ENCODE measurements at places on chromosomes 2 and 18.

GRCh38 chr18:58541789-58542425 is 87.0 kb downstream of the ALPK2 start:
- DNase-seq = no peak

- DNase-seq = no peak
Measured at GRCh38 chr2:170461889-170462288, 253.2 kb upstream of the SP5 start.

DNA sequence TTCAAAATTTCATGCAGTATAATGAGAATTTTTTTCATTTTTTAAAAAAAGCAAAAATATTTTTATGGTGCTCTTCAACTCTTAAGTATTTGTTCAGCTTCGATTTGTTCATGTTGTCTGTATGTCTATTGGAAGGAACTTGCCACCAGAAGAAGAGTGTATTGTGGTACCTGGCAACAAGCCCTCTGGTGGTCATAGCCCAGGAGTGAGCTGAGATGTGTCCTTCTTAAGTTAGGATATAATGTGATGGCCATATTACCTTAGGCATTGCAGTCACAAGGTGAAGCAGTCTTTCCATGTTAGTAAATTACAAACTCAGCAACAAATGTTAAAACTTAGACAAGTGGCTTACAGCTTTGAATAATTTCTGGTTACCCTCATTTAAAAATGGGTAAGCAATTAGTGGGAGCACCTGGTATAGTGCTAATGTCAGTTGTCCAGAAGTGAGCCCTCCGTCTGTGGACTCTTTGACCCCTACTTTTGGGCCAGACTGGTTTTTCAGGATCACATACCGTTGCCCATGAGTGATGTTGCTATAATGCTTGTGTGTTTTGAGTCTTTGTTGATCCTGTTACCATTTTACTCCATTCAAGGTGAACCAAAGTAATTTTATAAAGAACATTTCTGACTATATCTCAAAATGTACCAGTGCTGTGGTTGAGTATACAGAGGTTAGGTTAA is 57.4 kb downstream of the MYO1B start:
- no peak for DNase-seq

DNA sequence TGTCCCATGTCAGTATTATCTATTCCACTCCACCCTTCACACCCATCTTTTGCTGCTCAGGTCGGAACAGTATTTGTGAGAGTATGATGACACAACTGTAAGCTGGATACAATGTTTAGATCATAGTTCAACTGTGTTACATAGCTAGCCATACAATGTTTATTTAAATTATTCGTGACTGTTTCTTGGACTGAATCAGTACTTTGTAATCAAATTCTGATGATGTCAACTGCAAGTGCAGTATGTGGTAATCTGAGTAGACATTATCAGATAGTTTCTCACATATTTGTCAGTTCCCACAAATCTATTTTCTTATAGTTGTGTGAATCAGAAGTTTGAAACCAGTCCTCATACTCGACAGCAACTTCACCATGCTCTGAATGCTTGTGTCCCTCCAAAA is 177.6 kb downstream of the ZNF407 start:
- no peak for DNase-seq

DNA sequence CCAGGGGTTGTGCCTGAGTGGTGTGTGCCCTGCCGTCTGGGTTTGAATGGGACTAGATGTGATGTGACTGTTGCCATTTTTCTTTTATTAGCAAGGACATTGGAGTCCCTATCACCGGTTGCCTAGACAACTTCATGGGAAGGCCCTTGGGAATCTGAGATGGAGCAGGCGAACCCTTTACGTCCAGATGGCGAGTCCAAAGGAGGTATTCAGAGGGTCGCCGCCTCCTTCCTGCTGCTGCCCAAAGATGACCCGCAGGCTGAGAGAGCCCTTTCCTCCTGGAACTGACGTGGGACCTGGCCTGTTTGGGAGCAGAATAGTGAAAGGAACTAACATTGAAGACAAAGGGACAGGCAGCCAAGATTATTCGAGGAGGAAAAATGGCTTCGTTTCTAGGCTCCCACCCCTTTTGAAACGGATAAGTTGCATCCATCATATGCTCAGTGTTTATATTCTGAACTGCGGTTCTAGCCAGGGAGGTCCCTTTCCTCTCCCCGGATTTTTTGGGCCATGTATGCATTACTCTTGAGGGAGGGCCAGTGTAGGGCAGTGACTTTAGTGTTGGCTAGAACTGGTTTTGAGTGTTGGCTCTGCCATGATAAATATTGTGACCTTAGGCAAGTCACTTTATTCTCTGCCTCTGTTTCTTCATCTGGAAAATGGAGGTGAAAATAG is 673 bp downstream of the CENPO start:
- DNase-seq = no peak

DNA sequence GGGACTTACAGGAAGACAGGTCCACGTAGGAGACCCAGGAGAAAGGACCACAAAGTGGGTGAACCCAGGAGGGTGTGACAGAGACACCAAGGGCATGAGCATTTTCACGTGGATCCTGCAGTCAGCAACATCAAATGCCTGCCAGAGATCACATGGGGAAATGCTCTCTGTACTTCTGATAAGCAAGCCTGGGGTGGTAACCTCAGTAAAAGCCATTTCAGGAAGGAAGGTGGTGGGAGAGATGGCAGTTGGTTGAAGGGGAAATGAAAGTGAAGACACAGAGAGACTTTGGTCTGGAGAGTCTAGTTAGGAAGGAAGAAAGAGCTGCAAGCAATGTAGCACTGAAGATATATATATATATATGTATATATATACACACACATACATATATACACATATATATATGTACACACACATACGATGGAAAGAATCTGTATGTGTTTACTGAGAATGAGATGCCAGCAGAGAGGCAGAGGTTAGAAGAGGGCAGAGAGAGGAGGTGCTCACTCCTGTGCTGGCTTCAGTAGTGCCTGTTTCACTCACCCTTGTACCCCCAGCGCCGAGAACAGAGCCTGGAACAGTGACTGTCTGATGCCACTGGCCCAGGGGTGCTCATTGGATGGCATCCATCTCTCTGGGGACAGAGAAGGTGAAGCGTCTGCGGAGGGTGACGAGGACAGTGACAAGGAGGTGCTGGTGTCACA is 314.9 kb downstream of the AFF3 start:
- DNase-seq = no peak

GRCh38 chr2:74575320-74575719 is 20.8 kb downstream of the DOK1 start:
- no peak for DNase-seq

- no peak for DNase-seq
Measured at GRCh38 chr2:239674981-239675825, 274.4 kb upstream of the HDAC4 start.

DNA sequence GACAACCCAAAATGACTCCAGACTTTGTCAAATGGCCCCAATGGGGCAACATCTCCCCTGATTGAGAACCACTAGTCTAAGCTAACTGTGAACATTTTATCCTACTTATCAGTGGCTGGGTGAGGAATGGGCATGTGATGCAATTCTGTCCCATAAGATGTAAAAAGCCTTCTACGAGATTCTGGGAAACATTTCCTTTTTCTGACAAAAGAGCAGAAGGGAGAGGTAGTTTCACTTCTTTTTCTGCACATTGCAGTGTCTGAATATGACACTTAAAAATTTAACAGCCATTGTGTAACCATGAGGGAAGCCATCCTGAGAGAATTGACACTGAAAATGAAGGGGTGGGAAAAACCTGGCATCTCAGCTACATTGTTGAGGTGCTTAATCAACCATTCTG is 17.3 kb upstream of the MARCHF4 start:
- DNase-seq = no peak

- DNase-seq = no peak
Measured at GRCh38 chr18:64407606-64408005, 258.7 kb upstream of the LINC00305 start.

DNA sequence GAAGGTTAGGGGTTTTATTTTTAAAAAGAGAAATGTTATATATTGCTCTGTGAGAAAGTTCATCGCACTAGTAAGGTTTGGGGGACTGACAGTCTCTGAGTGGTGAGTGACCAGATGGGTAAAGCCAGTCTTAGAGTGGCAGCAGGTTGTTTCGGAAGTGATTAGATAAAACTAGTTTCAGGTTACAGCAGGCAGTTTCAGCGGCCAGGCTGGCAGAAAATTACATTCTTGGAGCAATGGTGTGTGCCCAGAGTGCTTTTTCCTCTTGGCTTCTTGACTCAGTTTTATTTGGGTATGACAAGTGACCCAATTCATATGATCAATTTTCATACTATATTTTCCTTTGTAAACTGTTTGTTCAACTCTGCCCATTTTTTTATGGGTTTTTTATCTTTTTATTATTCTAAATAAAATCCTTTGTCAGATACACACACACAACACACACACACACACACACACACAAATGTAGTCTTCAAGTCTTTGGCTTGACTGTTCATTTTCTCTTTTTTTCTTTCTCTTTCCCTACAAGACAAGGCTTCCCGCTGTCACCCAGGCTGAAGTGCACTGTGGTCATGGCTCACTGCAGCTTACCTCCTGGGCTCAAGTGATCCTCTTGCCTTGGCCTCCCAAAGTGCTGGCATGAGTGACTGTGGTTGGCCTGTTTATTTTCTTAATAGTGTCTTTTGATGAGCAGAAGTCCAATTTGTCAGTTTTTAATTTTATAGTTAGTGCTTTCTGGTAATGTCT is 30.9 kb downstream of the RALBP1 start:
- DNase-seq = no peak

DNA sequence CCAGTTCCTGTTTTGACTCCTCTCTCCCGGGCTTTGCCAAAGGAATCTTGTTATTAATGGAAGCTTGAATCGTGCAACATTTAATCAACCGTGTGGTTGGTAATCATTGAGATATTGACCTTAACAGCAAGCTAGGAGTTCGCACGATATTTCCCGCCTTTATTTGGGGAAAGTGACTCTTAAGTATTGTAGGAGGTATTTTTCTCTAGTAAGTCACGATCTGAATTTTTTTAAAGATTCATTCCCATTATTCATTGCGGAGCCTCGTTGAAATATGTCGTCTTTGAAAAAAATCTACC is 663 bp downstream of the NUP35 start:
- DNase-seq = no peak

DNA sequence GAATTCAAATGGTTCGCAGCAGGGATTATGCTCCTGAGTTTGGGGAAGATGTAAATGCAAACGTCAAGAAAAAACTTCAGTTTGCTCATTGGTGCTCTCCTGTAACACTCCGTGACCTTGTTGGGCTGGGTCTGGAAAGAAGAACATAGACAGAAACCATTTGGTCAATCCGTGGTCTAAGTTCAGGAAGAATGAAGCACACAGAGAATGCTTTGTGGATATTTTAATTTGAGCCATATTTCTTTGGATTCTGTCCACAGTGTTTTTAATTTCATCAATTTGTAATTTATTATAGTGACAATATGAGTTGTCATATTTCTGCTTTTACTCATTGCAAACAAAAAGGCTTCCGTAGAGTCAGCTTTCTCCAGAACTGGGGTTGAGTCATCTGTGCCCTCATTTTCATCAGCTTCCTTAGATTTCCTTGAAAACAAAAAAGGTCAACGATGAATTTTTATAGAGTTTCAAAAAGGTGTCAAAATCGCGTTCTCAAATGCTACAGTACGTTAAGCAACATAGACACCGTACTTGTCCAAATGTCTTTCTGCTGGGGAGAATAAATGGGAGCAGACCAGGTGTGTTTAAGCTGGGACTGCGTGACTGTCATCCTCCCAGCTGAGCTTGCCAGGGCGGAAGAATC is 606.4 kb downstream of the RNF144A start:
- no peak for DNase-seq

DNA sequence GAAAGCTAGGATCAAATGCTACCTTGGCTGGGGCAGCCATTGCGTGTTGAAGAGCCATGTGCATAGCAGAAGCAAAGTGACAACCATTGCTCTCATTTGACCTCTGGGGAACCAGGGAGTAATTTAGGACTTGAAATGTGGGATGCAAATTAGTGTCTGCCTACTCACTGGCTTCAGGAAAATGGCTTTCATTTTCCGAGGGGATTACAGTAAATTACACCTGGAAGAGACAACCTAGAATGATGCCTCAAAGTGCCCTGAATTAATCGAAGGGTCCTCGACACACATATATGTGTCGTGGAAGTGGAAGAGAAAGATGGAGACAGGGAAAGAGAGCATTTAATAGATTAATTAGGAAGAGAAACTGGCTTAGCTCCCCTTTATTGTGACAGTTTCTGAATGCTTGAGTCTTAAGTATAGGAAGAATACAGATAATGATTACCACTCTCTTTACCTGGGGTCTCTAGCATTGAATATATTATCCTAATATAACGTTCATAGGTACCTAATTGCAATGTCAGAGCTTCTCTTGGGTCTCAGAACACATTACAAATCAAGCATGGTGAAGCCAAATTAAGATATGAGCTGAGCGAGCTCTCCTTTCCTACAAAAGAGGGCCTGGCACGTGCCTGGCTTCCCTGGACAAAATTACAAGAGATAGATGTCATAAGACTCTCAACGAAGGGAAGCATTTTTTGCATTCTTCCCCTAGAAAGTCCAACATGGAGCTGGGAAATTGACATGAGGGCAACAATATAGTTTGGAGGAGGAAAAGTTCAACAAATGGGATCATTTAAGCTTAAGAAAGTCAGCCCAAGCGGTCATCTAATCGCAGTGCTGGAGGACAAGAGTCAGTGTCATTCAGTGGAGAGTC is 59.5 kb downstream of the MYCN start:
- DNase-seq = no peak

DNA sequence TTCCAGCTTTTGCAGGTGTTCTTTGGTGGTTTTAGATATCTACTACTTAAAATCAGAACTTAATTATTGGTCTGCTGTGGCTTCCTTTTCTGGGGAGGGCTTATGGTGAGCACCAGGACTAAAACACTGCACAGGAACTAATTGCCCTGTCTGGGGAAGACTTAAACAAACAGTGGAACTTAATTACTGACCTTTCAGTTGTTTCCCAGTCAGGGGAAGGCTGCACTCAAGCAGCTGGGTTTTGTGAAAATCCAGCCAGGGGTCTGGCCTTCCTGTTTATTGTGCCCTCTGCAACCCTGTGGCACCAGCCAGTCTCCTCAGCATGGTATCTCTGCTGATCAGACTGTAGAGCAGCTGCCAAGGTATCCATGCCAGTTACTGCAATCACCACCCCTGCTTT is 398.2 kb downstream of the ADCYAP1 start:
- DNase-seq = no peak

DNA sequence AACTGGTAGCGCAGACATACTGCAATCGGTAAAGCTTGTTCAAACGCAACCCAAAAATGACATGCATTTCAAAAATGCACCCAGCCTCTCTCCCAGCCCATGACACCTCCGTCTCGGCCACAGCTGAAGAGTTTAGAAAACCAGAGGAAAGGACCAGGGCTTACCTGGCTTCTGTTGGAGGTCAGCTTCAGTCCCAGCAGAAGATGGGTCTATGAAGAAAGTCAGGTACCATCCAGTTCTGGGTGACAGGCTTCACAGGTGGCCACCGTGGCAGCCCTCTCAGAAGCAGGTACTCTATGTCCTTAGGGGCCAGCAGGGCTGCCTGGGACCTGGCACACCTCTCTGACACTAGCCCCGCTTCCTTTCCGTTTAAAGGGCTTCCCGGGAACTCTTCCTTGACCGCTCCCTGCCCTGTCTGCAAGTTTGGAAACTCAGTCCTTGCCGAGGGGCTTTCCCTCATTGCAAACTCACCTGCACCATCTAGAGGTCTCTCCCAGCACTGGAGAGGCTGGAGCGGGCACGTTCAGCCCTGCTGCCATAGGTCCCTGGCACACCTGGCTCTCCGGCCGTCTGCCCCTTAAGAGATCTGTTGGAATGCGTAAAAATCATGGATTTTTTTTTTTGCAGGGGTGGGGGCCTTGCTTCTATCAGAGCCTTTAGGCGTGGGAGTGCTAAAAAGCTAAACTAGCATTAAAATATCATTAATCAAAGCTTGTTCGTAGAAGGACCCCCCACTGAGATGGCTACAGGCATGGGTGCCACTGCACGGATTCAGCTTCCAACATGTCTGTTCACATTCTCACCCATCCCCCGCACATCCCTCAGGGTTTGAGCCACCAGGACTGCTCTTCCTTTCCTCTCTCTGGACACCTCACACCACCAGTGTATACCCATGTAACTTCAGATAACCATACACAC is at the start of gene EDAR:
EDAR (minus strand) TSS at position 425 of the 918 bp plus-strand sequence. CDS start 58,206 bp downstream, outside the sequence.
- peak; percentile 67 for DNase-seq

All from ureter (tissue), 1 donor.